Myocyte (in vitro differentiated cells): ENCODE measurements at places on chromosomes 3 and 15. TPM values are rescaled to one million over a fixed set of nuclear protein-coding genes. Genes with fewer than 3 reads are reported as not detected.

CCDC9B gene
- total RNA-seq = 30.1 and 41.6 TPM in 2 replicates

ITPKA gene
- 6.2 and 10.7 TPM in 2 replicates for total RNA-seq

SPINK8 gene
- not detected in 2 replicates for total RNA-seq

GOLGA8T gene
- not detected in 2 replicates for total RNA-seq

CORO2B gene
- total RNA-seq = 1.7 and 3.2 TPM in 2 replicates
